ENCODE measurements at places on chromosomes 1 and 21. TPM values are rescaled to one million over a fixed set of nuclear protein-coding genes. Genes with fewer than 3 reads are reported as not detected.

WNT4 gene
- 0.92 TPM for total RNA-seq

DNA sequence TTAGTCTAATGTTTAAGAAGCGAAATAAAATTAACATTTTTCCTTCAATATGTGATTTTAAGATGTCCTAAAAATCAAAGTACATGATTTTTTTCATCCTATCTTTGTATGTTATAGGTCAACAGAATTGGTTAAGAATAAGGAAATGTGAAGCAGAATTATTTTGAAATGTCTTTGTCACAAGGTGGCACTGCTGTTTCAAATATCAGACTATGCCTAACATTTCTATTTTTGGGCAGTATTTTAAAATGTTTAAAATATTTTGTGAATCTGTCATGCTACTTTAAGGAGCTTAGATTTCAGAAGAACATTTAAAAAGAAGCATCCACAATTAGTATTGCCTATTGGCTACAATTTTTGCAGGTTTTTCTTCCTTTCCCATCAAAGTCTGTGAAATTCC is 38.7 kb downstream of the AMY1C start:
- DNase-seq: no peak

ROR1 gene
- total RNA-seq: 19.3 TPM

OR2L3 gene
- total RNA-seq: not detected

DNA sequence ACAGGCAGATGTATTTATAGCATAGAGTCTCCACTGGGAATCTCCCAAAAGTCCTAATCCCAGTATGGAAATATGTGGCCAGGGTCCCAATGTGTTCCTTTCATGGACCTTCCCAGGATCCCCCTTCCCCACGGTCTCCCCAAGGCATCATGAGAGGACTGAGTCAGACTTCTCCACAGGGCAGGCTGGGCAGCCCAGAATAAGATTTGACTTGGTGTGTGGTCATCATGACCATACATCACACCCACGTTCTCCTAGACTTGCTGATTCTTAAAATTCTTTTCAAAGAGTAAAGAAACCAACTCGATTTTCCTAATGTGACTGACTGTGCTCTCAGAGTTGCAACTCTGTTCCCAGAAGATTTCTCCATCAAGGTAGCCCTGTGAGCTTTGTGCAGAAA is 93.9 kb upstream of the CD34 start:
- no peak for DNase-seq

KIF17 gene
- total RNA-seq: 3.9 TPM

DNA sequence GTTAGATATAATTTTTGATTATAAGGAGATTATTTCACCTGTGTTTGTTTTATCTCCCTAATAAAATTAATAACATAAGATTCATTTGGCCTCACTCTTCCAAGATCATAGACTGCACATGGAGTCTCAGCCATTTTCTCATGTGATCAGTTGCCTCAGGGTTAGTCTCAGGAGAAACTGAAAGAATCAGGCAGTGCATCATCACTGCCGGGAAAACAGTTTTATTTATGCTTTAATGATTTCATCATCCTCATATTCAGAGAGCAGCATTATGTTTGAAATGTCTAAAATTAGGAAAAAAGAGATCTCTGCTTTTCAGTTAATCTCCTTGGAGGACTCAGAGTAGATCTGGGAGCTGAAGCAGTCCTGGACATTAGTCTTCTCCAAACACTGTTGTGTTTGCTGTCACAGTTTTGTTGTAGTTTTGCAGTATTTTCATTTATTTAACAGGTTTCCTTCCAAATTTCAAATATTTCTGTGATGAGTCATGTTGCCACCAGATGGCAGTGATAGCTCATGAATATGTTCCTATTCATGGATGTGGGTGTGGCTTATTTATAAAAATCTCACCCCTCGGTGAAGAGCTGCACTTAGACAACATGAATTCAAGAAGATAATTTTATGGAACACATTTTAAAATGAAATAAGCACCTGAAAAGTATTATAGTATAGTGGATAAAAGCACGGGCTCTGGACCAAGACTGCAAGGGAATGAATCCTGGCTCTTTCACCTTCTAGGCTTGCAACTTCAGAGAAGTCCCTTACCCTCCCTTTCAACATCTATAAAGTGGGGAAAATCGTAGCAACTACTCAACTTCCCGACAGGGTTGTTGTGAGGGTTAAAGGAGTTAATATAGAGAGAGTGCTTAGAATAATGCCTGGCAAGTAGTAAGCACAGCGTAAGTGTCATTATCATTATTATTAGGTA is 31.2 kb downstream of the CHD1L start:
- DNase-seq: peak; percentile 27
